ENCODE measurements at places on chromosomes 5 and 9.

GRCh38 chr9:74942801-74943200 lies 9.9 kb downstream of the C9orf40 start:
- no peak for DNase-seq

DNA sequence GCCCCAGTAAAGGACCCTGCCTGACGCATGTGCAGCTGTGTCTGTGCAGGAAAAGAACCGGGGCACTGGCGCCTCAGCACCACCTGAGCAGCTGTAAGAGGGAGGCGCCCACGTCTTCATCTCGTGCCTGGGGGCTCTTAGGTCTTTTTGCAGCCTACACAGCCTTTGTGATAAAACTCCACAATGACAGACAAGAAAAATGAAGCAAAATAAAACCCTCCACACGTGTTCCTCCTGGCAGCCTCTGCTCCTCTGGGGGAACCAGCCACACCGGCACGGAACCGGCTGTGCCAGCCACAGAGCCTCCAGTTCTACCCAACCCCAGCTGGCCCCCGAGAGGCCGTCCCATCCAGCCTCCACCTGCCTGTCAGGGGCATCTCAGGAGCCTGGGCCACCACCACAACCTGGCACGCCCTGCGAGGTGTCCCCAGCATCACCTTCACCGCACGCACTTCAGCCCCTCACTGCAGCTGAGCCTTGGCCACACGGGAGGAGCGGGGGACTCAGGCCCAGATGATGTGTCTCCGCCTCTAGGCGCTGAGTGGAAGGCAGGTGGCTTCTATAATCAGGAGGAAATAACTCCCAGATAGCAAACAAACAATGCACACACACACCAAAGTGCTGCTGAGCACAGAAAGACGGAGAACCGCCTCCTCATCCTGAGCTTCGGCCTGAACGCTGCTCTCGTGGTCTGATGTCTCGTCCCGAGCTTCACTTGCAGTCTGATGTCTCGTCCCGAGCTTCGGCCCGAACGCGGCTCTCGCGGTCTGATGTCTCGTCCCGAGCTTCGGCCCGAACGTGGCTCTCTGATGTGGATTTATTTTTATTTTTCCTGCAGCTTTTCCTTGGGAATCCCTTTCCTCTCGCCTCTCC lies 28.6 kb upstream of the NSMF start:
- DNase-seq = no peak

- no peak for DNase-seq
Observed at GRCh38 chr5:77936365-77936693, 160.2 kb upstream of the TBCA start.

- no peak for DNase-seq
Observed at GRCh38 chr5:67494186-67494855, 297.7 kb upstream of the CD180 start.

GRCh38 chr5:154059583-154059982 lies 20.8 kb downstream of the MFAP3 start:
- DNase-seq = no peak

- no peak for DNase-seq
Observed at GRCh38 chr5:129609710-129610109, 138.2 kb upstream of the MINAR2 start.

GRCh38 chr5:37436146-37436934 lies 57.2 kb downstream of the WDR70 start:
- DNase-seq = no peak

DNA sequence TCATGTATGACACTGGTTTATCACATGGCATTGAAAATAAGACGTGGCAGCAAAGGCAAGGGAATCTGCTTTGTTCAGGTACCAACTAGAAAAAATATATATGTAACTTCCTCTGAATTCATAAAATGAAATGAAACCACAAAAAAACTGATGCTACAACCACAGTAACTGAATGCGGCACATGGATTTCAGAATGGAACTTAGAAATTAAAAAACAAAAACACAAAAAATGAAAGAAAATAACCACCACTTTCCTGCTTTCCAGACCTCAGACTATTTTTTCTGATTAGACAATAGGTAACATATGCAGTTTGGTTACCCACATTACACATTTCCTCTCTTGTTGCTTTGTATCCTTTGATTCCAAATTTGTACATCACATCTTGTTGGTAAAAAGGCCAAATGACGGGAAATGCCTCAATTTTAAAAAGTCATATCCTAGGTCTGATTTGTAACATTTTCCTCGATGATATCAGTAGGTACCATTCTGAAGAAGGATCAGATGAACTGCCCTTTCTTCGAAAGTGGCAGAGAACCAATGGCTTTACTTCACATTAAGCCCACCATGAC lies 18.1 kb upstream of the PDCL start:
- DNase-seq = no peak

DNA sequence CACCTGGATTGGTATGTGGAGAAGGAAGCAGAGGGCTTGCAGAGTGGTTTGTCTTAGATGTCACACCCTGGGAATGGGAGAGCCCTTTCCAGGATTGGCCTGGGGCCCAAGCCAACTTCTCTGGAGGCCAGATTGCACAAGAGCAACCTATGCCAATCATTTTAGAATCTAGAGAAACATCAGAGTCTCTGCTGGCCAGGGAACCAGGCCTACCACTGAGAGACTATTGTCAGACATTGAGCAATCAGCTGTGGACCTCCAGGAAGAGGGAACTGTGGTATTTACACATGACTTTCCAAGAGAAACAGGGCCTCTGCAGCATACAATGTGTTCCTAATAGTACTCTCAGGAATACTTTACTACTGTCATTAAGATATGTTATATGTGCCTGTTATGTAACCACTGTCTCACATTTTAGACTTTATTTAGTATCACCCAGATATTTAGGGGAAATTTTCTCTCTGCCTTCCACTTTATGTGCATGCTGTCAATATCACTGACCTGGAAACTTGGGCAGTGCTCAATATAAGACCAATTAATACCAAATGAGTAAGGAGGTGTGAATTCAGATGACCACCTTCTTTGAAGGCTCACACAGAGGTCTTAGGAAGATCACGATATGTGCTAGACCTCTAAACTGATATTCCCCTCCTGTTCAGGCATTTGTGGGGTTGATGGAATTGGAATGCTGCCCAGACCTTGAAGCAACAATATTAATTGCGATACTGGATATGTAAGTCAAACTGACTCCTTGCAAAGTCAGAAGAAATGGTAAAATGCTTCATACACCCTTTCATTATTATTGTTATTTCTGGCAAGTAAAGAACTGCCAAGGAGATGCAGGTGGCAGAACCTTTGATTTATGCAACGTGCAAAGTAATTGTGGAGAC lies 20.5 kb upstream of the CCL28 start:
- DNase-seq = no peak

DNA sequence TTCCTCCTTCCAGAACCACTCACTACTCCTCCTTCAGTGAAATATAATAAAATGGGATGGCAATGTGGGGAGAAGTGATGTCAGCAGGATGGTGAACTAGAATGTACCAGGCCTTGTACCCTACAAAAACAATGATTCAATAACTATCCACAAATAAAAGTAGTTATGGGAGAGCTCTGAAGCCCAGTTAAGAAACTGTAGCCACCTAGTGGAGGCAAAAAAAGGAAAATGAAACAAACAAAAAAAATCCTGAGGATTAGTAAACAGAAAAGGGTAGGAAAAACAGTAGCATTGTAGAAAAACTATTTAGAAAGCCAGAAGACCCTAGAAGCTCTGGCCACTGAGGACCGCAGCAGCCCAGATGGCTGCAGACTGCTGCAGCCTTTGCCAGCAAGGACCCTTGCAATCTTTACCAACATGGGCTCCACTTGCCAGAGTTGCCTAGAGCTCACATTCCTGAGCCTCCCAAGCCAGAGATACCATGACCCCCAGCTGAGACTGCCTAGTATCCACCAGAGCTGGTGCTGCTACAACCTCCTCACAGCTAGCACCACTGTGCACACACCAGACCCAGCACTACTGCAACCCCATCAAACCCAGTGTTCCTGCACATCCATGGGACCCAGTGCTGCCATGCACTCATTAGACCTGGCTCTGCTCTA lies 259.7 kb upstream of the MSX2 start:
- no peak for DNase-seq

- no peak for DNase-seq
Observed at GRCh38 chr5:93511445-93511844, 69.6 kb downstream of the NR2F1-AS1 start.

DNA sequence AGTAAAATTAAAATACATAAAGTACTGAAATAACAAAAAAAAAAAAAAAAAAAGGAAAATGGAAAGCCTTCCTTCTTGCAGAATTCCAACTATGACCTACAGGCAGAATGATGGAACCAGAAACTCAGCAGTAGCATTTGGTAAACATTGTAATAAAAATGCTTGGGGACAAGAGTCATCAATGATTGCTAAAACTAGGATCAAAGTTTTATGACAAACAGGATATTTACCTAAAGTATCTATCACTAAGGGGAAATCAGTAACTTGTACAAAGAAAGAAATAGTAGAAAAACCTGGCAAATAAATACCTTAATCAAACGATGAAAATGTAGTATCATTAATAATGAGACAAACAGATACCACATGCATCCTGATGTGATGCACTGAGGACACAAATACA lies 17.5 kb downstream of the ERMP1 start:
- no peak for DNase-seq

GRCh38 chr5:68369023-68369359 lies 153.4 kb downstream of the PIK3R1 start:
- DNase-seq = no peak

DNA sequence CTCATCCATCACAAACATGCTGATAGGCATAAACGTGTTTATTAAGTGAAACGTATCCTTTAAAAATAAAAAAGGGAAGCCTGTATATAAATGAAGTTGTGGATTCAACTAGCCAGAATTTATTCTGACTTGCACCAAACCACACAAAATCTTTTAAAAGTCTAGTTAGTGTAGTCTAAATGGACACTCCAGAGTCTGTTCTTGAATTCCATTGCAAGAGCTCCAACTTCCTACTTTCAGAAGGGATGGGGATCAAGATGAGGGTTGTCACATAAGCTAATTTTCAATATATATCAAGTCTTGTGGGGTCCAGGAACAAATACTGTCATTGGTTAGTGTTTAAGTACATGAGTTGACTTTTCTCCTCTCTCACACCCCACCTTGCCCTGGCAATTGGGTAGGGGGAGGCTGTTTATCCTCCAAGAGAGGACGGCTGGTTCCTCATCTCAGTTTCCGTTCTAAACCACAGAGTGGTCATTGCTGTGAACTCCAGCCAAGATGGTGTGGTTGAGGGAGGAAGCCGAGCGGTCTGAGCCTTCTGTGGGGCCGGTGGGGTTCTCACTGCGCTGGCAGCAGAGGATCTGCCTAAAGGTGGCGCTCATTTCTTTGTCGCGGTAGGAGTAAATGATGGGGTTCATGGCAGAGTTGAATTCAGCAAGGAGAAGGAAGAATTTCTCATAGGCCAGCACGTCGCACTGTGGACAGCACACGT lies 163.2 kb downstream of the LPAR1 start:
- DNase-seq = no peak

GRCh38 chr9:37927132-37927531 lies 23.2 kb upstream of the SLC25A51 start:
- no peak for DNase-seq

- DNase-seq = no peak
Observed at GRCh38 chr5:116756531-116756930, 181.9 kb upstream of the SEMA6A start.

- no peak for DNase-seq
Observed at GRCh38 chr9:132749306-132749705, 79.0 kb downstream of the GTF3C4 start.

- no peak for DNase-seq
Observed at GRCh38 chr5:173582216-173583111, 34.0 kb downstream of the BOD1 start.

DNA sequence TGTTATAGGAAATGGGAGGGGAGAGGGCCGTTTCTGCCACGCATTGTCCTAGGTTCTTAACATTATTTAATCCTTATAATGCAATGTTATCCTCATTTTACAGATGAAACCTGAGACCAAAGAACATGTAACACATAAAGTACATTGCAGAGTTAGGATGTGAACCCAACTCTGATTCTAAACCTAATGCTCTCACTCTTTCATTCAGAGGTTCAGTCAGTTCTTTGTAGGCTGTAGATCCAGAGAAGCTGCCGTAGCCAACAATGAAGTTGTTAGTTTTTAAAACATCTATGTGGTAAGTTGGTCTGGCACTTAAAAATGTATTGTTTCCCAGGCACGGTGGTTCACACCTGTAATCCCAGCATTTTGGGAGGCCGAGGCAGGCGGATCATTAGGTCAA lies 10.5 kb upstream of the PSMD5 start:
- no peak for DNase-seq

DNA sequence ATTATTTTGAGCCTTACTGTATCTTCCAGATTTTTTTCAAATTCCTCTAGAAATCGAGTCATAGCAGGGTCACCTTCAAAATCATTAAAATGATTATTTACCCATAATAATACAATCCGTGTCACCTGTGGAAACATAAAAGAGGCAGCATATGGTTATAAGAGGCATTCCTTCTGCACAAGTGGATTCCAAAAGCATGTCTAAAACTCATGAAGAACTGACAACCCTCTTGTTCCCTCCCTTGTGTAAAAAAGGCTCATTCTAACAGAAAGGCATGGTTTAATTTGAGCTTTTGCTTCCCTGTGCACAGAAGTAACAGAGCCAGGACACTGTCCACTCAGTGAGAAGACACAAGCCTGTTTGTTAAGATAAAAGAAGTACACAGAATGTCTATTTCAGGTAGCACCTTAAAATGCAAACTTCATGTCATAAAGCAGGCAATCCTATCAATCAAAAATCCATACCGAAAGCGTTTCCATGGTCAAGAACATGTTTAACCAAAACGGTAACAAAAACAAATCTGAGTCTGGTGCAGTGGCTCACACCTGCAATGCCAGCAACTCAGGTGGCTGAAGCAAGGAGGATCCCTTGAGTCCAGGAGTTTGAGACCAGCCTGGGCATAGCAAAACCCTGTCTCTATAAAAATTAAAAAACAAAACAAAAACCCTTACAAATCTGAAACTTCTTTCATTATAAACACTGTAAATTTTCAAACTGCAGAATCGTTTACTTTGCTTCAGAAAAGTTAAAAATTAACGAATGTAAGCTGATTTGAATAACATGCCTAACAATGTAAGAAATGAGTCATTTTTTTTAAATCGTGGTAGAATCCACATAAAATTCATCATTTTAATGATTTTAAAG lies 139.3 kb downstream of the RAPGEF6 start:
- no peak for DNase-seq

GRCh38 chr5:158770506-158770905 lies 329.2 kb downstream of the EBF1 start:
- DNase-seq = no peak

DNA sequence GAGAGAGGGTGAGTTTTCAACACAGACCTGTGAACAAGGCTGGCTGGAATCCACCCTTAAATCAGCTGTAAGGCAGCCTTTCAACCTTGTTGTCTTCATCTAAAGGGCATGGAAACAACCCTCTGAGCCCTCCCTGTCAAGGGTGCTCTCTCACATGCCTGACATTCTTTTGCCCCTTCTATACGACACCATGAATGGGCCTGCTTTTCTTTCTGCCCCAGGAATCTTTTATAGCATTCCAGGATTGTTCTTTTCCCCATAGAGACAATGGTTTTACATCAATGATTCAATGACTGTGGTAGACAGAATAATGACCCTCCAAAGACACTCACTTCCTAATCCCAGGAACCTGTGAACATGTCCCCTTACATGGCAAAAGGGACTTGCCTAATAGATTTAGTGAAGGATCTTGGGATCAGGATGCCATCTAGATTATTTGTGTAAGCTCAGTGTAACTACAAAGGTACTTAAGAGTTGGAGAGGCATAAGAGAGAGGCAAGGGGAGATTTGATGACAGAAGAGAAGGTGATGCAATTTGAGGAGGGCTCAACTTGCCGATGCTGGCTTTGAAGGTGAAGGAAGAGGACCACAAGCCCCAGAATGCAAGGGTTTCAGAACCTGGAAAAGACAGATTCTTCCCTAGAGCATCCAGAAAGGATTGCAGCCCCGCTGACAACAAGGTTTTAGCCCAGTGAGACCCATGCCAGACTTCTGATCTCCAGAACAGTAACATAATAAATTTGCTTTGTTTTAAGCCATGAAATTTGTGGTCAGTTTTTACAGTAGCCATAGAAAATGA lies 29.2 kb upstream of the HMHB1 start:
- DNase-seq = no peak

All from stimulated activated CD4-positive, alpha-beta T cell treated with anti-CD3 and anti-CD28 coated beads, Interleukin-4, amount 100 ng/mL, for 4 hours (primary cell).